HFFc6 (cell line): ENCODE measurements at places on chromosomes 4 and X.

- H3K27ac ChIP-seq, result peak overlapping the region; percentile 47
- peak; percentile 46 for DNase-seq
- no peak overlapping the region for H3K4me3 ChIP-seq
- no peaks in the 10 kb centered on the region for H3K36me3 ChIP-seq
Measured at GRCh38 chr4:128570387-128570975, 239.0 kb upstream of the JADE1 start.

- no peak for DNase-seq
- H3K4me1 ChIP-seq, result no peaks in the 10 kb centered on the region
- H3K27ac ChIP-seq, result no peak overlapping the region
- H3K36me3 ChIP-seq, result no peaks in the 10 kb centered on the region
- H3K27me3 ChIP-seq, result peaks cover 5% of the 10 kb centered on the region; the same call in 1 of the 2 replicates
- H3K4me3 ChIP-seq, result no peak overlapping the region
Measured at GRCh38 chrX:40827331-40827730, 92.0 kb upstream of the MED14 start.

DNA sequence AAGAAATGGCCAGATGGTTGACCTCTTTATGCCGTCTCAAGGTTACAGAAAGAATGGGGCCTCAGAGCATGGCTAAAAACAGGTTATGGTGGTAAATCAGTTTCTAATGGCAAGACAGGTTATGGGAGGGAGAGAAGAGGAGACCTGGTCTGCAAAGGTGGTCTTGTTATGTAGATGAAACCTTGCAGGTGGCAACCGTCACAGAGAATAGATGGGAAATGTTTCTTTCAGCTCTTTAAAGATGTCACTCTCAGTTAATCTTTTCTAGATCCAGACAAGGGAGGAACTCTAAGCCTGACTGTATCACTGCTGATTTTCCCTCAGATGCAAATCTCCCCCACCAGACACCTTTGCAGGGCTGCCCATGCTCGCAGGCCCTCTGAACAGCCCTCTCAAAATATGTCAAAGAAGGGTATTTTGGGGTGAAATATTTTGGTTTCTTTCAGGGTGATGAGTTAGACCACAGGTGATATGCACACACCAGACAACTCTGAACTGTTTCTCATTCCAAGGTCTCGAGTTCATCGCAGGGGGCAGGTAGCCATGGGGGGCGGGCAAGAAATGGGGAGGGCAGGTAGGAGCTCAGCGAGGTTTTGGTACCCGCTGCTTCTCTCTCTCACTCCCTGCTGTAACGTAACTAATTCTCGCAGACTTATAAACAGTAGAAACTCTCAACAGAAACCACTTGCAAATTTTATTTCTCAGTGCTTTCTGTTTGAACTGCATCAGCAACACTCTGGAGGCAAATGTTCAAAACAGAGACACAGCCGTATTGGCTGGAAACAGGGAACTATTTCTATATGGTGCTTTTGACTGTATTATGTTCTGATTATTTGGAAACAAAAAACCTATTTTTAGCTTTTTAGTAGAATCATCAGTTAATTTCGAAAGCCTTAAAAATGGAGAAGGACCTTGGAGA lies 32.4 kb downstream of the CASP3 start:
- H3K4me1 ChIP-seq, result peaks cover 16% of the 10 kb centered on the region
- no peaks in the 10 kb centered on the region; the same call in 1 of the 2 replicates for H3K27me3 ChIP-seq
- H3K36me3 ChIP-seq, result peaks cover 4% of the 10 kb centered on the region; the same call in 1 of the 2 replicates
- H3K4me3 ChIP-seq, result no peak overlapping the region
- H3K27ac ChIP-seq, result no peak overlapping the region
- no peak for DNase-seq

DNA sequence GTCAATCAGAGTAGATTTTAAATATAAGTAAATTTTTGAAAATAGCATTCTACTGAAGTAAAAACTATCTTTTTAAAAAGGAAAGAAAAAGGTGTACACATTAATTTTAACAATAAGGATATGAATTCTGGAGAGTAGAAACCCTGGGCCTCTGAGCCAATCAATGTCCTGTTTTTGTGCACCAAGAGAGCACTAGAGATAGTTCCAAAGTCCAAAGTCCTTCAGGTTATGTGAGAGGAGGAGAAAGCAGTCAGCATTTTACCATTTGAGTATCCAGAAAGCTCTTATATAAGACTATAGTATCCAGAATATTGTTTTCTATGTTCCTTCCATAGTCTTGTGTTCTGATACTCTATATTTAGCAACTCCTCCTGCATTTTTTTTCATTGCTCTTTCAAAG lies 3.3 kb upstream of the TCEAL8 start:
- no peak overlapping the region for H3K27ac ChIP-seq
- peaks cover 4% of the 10 kb centered on the region for H3K27me3 ChIP-seq
- no peak for DNase-seq
- no peak overlapping the region for H3K4me3 ChIP-seq
- peaks cover 23% of the 10 kb centered on the region for H3K4me1 ChIP-seq

DNA sequence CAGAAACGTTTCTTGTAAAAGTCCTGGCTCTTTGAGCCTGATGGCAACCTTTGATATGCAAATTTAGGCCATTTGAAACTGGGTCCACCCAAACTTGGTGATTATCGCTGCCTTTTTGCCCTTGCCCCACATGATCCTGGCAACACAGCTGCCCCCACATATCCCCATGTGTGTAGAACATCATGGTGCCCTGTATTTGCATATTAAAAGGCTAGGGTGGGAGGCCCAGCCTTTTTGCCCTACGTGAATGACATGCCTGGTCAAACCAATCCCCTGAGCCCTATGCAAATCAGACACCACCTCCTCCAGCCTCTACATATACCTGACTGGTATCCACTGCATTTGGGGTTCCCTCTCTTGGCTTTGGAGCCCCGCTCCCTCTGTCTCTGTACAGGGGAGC lies 202.4 kb downstream of the MAB21L2 start:
- no peak for DNase-seq
- no peak overlapping the region for H3K27ac ChIP-seq
- H3K27me3 ChIP-seq, result no peaks in the 10 kb centered on the region
- H3K4me3 ChIP-seq, result no peak overlapping the region
- H3K4me1 ChIP-seq, result peaks cover 6% of the 10 kb centered on the region

GRCh38 chrX:22481436-22481835 lies 208.7 kb downstream of the CBLL2 start:
- H3K4me3 ChIP-seq, result no peak overlapping the region
- H3K36me3 ChIP-seq, result peaks cover 11% of the 10 kb centered on the region; the same call in 1 of the 2 replicates
- H3K4me1 ChIP-seq, result no peaks in the 10 kb centered on the region
- DNase-seq, result peak; percentile 2
- H3K27ac ChIP-seq, result no peak overlapping the region

GRCh38 chr4:125229596-125230058 lies 85.1 kb upstream of the FAT4 start:
- peaks cover 7% of the 10 kb centered on the region; the same call in 1 of the 2 replicates for H3K4me1 ChIP-seq
- DNase-seq, result no peak
- no peak overlapping the region for H3K27ac ChIP-seq
- no peaks in the 10 kb centered on the region for H3K27me3 ChIP-seq

GRCh38 chrX:41142130-41142910 lies 57.1 kb downstream of the USP9X start:
- no peak overlapping the region for H3K27ac ChIP-seq
- H3K36me3 ChIP-seq, result no peaks in the 10 kb centered on the region
- no peak for DNase-seq
- no peak overlapping the region for H3K4me3 ChIP-seq
